ENCODE measurements at places on chromosomes 13 and 19.

GRCh38 chr13:94168783-94169453, 310.6 kb downstream of the DCT start:
- DNase-seq: no peak

DNA sequence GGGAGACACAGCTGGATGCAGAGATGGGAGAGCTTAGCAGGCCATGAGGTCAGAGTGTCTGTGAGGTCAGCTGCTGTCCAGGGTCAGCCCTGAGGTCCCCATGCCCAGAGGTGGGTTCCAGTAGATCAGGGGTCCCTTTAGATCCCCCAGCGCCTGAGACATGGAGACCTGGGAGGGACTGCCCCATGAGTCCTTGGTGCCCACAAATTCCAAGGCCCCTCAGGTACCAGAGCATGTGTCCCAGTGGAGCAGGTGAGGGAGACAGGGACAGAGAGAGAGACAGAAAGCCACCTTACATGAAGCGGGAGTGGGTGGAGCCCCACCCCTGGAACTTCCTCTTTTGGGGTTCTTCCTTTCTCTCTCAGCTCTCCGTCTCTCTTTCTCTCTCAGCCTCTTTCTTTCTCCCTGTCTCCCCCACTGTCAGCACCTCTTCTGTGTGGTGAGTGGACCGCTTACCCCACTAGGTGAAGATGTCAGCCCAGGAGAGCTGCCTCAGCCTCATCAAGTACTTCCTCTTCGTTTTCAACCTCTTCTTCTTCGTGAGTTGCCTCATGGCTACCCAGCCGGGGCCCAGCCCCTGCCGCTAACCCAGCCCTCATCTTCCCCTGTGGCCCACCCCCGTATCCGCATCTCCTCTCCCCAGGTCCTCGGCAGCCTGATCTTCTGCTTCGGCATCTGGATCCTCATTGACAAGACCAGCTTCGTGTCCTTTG, at the start of gene CD37:
Gene CD37, plus strand, starts transcription at position 336 of the 713 bp plus-strand sequence. Its CDS starts 135 bp downstream, at position 471.
- peak; percentile 30 for DNase-seq

DNA sequence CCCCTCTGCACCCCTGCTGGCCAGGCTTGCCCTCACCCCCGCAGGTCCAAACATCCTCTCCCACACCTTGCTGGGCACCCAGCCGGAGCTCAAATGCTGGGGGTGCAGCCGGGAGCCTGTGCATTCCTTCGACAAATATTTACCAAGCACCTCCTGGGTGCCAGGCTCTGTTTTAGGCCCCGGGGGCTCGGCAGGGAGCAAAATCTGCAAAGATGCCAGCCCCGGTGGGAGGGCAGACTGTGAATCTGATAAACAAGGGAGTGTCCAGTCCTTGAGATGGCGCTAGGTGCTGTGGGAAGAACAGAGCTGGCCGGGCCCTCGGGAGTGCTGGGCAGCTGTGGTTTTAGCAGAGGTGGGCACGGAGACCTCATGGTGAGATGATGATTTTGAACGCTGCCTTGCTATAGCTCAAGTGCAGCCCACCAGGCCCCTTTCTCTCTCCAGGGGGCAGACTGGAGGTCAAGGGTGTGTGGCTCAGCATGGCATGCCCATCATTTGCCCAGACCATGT, 10.6 kb downstream of the NFIX start:
- no peak for DNase-seq

DNA sequence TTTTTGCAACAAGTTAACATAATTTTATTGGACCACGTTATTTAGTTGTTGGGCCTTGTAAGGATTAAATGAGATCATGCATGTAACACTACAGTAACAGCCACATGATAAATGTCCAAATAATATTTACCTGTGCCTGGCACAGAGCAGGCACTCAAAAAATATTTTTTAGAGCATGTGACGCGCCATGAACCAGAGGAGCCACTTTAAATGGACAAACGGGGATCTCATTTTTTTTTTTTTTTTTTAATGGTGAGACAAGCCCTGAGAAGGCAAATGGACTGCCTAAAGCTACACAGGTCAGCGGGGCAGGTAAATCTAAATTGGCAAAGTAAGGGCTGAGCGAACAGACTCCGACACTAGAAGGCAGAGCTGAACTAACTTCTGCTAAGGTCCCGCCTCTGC, 840 bp upstream of the RPS19 start:
- no peak for DNase-seq

DNA sequence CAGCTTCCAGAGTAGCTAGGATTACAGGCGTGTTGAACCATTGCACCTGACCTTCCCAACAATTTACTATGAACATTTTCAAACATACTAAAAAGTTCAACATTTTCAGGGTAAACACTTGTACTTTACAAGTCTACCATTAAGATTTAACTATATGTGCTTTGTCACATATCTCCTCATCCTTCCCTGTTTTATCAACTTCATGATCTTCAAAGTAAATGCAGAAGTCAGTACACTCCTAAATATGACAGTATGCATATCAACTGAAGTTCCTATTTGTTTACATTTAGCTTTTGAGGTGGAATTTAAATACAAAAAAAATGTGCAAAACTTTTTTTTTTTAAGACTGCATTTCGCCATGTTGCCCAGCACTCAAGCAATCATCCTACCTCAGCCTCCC, 18.5 kb downstream of the LNX2 start:
- DNase-seq: no peak

GRCh38 chr19:42287017-42287826, 14.7 kb upstream of the PRR19 start:
- DNase-seq: no peak

DNA sequence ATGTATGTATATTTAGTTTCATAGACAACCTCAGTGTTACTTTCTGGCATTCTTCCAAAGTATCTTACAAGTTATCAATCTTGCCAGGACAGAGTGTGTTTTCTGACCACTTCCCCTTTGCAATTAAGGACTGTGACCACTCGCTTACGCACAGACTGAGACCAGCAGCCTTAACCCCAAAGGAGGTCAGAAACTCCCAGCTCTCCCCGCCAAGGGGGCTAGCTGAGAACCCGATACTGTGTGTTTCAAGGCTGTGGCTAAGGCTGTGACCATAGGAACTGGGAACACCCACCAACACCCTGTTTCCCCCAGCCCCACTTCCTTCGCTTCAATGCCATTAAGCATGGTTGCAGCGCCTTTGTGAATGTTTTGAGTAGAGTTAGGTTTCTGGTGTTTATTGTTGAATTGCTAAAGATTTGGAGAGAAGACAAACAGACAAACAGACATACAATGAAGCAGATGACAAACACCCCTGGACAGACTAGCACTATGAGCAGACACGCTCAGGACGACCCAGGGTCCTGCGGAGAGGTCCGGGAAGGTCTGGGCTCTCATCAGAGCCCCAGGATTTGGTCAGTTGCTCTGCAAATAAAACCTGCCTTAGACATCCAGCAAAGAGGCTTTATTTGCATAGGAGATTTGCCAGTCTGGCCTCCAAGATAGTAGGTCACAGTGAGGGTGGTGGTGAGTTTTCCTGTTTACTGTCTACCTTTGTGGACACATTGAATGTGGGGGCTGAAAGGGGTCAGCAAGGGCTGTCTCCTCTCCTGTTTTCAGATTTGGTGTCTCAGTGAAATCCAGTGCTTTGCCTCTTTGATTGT, 25.0 kb upstream of the TNFSF11 start:
- no peak for DNase-seq

DNA sequence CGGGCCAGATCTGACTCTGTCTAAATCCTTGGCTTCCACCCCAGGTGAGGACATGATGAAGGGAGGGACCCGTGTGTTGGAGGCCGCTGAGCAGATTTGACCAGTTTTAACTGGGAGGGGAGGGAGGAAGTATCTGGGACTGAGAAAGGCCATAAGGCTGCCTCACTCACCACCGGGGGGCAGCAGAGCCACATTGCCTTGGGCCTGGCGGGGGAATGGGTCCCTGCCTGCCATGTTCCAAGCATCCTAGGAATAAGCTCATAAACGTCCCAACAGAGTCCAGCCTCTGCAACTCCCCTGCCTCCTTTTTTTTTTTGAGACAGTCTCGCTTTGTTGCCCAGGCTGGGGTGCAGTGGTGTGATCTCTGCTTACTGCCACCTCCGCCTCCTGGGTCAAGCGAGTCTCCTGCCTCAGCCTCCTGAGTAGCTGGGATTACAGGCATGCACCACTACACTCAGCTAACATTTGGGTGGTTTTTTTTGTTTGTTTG, 15.5 kb downstream of the MAST3 start:
- DNase-seq: peak; percentile 71

- peak; percentile 56 for DNase-seq
Measured at GRCh38 chr19:2561895-2562294, 86.0 kb downstream of the GADD45B start.

GRCh38 chr19:37583340-37583739, 11.3 kb downstream of the ZNF571 start:
- DNase-seq: no peak

- no peak for DNase-seq
Measured at GRCh38 chr19:50322234-50322633, 6.9 kb downstream of the KCNC3 start.

DNA sequence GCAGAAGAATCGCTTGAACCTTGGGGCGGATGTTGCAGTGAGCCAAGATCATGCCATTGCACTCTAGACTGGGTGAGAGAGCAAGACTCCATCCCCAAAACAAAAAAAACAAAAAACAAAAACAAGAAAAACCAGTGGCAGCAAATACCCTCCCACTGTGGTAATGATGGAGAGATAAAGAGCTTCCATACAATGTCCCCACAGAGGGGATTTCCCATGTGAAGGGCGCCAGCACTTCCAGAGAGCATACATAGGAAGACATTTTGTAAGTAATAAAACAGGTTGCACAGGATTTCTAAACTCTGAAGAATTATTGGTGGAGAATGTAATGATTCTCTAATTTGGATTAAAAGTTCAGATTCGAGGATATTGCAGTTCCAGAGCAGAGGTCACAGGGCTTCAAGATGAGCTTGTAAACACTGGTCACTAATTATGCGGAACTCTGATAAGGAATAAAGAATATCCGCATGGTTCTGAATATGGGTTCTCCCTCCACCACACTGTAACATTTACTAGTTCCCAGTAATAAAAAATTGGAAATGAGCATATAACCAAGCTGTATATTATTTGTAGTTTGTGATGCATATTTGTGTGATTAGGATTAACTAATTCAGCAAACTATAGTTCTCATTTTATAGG, 290.1 kb upstream of the SLC10A2 start:
- DNase-seq: no peak

GRCh38 chr13:100542826-100543156, 45.8 kb downstream of the GGACT start:
- DNase-seq: no peak

DNA sequence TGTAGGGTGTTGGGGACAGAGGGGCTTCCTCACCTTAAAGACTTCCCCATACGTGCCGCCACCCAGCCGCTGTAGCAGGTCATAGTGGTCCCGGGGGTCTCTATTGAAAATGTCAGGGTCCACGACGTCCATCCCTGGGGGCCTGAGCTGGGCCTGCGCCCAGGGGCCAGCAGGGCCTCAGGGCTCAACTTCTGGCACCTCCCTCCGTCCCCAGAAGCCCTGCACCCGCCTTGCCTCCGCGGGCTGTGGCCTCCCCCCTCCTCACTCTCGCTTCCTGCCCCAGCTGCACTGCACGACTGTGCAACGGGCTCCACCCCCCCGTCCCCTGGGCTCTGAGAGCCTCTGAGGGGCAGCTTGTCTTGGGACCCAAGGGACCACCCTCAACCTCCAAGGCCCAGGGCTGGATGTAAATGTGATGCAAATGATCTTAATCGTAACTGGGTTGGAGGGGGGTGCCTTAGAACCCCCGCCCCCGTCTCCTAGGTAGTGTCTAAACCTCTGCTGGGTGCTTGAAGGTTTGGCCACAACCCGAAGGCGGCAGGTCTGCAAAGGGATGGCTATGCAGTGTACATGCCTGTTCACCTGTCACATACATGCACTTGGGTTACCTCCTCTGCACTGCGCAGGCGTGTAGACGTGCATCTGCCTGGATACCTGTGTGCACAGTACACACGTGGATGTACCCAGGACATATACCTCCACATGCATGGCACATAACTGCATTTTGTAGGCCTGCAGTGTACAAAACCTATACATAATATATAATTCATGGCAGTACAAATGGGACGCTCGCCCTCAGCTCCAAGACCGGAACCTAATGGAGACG, at the start of gene MAP4K1:
Gene MAP4K1, minus strand, starts transcription at position 190 of the 826 bp plus-strand sequence. Its CDS starts 58 bp downstream, at position 132.
- DNase-seq: peak; percentile 45

GRCh38 chr13:98571955-98572662, 4.8 kb downstream of the STK24 start:
- no peak for DNase-seq

GRCh38 chr13:98182589-98182988, 5.5 kb upstream of the RNF113B start:
- DNase-seq: no peak

- DNase-seq: no peak
Measured at GRCh38 chr19:15838351-15838750, 22.9 kb upstream of the OR10H1 start.

GRCh38 chr13:28542804-28543203, 47.9 kb upstream of the FLT1 start:
- no peak for DNase-seq

DNA sequence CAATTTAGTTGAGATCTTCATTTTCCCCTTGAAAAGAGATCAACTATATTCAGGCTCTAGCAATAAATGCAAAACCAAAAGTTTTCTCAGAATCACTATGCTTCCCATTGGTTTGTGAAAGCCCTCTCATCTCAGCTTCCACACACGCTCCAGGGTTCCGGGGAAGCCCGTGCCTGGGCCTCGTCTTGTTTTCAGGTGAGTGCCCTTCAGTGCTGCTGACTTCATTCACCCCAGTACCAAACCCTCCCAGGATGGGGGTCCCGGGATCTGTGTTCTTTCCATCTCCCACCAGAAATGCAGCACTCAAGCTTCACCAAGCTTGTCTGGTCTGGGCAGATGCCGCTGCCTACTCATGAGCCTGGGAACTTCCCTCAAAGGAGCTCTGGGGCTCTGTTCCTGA, 97.7 kb downstream of the TEX29 start:
- no peak for DNase-seq

DNA sequence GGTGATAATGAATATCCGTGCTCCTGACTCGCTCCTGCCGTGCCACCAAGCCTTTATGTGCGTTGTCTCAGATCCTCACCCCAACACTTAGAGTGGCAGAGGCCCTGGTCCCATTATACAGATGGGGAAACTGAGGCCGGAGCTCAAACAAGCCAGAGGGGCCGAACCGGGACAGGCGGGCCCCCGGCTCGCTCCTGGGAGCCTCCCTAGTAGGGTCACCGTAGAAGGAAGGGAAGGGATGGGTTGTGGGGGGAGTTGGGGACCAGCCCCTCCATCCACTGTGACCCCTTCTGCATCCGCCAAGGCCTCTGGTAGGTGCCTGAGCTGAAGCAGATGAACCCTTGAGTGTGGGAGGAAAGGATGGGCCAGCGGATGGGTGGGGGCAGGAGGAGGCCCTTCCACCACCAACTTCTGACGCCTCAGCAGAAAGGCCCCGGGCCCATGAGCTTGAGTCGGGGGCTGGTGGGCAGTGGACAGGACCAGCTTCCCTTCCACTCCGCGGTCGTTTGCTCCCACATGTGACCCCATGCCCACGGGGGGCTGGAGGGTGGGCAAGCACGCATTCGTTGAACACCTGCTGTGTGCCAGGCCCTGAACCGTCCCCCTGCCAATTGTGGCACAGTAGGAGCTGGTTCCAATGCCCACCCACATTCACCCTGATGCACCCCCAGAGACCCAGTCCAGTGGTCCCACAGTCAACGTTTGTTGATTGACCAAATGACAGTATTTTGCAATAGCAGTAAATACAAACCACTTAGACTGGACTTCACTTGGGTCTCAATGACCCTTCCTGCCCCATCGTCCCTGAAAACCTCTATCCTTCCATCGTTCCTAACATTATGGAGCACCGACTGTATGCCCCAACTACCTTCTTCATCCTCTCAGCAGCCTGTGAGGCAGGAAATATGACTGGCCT, 24.2 kb upstream of the TCF3 start:
- DNase-seq: no peak

GRCh38 chr19:47390533-47391488, 28.5 kb downstream of the MEIS3 start:
- DNase-seq: no peak

Measured in activated T-helper 9 cell treated with anti-CD3 and anti-CD28 coated beads, Interleukin-2, amount 50 U/mL, for 16 hours (primary cell).